ENCODE measurements at places on chromosomes 1 and 21. TPM values are rescaled to one million over a fixed set of nuclear protein-coding genes. Genes with fewer than 3 reads are reported as not detected.

Gene PGLYRP3
- total RNA-seq, result not detected

Gene COL9A2
- 9.6 TPM for total RNA-seq

Gene CLIC4
- 30.0 TPM for total RNA-seq

Gene GJA9
- total RNA-seq, result not detected

Gene SELE
- total RNA-seq, result not detected

Gene ENAH
- total RNA-seq, result 0.09 TPM

Gene MRPL9
- 143 TPM for total RNA-seq

Gene PLD5
- total RNA-seq, result not detected

Gene SPRR5
- not detected for total RNA-seq

Gene SPRR2D
- not detected for total RNA-seq

Gene CNKSR1
- 2.0 TPM for total RNA-seq

Gene IVL
- total RNA-seq, result not detected

Measured in activated naive CD4-positive, alpha-beta T cell treated with anti-CD3 and anti-CD28 coated beads, Interleukin-2, amount 50 U/mL, for 72 hours (primary cell).